ENCODE measurements at places on chromosomes 7 and 10.

DNA sequence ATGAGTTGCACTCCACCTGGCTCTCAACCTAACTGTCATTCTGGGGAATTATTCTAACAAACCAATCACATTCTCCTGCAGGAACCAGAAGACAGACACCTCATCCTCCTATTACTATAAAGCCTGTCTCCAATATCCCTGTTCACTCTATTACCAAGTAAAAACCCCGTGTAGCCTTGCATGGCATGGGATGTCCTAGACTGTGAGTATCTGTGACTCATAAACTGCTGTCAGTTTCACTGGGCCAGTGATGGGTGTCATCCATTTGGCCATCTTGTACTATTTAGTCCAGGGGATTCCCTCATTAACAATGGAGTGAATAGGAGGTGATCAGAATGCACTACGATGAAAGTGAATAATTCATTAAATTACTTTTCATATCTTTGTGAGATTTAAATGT lies 608.7 kb downstream of the DNAJB9 start:
- DNase-seq, result no peak

DNA sequence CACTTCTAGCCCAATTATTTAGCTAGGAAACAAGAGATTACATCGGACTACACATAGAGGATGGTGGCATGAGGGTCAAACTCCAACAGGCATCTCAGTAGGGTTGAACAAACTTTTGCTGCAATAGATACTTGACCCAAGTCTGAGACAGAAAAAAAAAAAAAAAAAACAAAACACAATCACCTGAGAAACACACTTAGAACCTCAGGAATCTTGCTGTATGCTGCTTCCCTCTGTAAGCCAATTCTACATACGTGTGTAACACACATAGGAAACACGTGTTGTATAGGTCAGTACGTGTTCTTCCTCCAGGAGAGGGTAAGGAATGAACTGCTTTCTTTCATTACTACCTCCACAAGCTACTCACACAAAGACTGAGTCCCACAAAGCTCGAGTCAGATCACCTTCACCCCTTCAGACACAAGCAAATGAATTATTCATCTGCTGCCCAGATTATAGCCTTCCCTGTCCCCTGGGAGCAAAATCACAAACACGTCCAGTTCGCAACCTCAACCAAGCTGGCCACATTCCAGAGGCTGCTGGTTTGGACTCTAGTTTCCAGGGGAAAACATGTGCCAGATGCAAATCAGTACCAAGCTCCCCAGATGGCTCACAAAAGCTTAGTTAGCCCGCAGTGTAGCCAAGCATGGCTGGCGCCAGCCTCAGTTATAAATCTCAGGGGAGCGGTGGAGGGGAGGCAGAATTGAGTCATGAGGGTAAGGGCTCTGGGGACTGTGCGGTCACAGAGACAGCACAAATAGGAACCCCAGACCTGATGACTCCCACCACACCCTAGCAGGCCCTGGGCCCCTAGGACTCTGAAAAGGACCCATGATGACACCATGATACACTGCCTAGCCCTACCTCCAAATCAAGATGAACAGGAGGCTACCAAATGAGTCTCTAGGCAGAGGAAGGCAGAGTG lies 15.1 kb downstream of the PSAP start:
- peak; percentile 80 for DNase-seq

GRCh38 chr7:47516386-47516785 lies 65.5 kb downstream of the TNS3 start:
- no peak for DNase-seq

- DNase-seq, result no peak
Measured at GRCh38 chr7:1752111-1752510, 82.0 kb downstream of the ELFN1 start.

DNA sequence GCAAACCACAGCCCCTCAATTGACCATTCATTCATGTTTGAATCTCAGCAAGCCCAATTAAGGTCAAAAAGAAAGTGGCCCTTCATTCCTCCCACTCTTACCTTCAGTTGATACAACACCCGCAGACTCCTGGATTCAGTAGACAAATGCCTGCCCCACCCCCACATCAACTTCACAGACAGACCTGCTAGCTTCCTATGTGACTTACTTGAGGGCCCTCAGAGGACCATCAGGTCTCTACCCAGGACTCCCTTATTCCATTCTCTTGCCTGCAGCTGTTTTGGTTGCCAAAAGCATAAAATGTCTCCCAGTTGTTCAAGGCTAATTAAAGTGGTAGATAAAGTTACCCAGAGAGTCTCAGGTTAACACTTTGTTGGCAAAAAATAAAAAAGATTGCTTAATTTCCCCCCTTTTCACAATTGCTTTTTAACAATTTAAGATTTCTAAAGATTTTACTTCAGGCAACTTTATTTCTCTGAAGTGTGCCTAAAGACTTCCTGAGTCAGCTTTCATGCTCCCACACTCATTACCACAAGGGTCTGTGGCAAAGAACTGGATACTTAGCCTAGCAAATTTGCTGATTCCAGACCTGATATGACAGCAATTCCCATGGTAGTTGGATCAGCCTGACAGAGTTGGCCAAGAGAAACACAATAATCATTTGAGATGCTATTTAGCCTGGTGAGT lies 3.3 kb upstream of the MTERF1 start:
- no peak for DNase-seq

- peak; percentile 77 for DNase-seq
Measured at GRCh38 chr7:12686891-12687717, at the start of gene ARL4A. Gene ARL4A (plus strand): TSS chr7:12687633. CDS start chr7:12688255, 622 bp downstream.

GRCh38 chr10:33365871-33366411 lies 31.5 kb upstream of the NRP1 start:
- DNase-seq, result no peak

DNA sequence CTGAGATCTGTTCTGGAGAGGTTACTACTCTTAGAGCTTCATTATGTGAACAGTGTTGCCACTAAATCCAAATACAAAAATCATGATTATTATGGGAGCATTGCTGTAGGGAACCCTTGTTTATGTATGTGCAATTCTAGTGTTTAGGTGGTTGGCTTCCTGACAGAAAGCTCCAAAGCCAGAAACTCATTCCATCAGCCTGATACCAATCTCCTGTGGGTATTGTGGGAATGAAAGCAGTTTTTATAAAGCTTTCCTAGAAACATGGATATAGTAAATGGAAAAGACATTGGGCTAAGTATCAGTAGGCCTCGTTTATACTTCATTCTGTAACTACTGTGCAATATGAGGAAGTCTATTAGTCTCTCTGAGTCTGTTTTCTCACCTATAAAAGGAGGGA lies 6.4 kb downstream of the SDK1 start:
- DNase-seq, result no peak

- DNase-seq, result no peak
Measured at GRCh38 chr7:95501261-95501832, 15.6 kb downstream of the ASB4 start.

GRCh38 chr7:1169409-1170368 lies 9.7 kb upstream of the ZFAND2A start:
- DNase-seq, result no peak

- DNase-seq, result no peak
Measured at GRCh38 chr7:55194522-55194921, 170.6 kb upstream of the LANCL2 start.

DNA sequence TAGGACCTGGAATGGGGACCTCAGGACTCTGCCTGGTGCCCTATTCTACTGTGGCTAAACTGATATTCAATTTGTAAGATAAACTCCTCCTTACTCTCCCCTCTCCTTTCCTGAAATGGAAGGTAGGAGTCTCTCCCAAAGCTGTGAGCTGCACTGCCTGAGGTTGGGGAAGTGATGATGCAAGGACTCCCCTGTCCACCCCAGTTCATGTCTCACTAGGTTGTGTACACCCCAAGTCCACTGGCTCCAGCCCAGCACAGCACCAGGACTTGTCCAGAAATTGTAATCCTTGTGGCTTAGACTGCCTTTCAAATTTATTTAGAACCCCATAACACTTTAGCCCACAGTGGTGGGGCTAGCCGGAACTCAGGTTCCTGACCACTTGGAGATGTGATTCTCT lies 247.2 kb upstream of the CTBP2 start:
- no peak for DNase-seq

- DNase-seq, result no peak
Measured at GRCh38 chr7:146208492-146208891, 91.9 kb downstream of the CNTNAP2 start.

- no peak for DNase-seq
Measured at GRCh38 chr7:187227-187927, 5.0 kb upstream of the FAM20C start.

GRCh38 chr7:8389593-8390261 lies 43.7 kb upstream of the NXPH1 start:
- DNase-seq, result peak; percentile 32

GRCh38 chr7:12670743-12671520 lies 16.5 kb upstream of the ARL4A start:
- no peak for DNase-seq

- DNase-seq, result no peak
Measured at GRCh38 chr7:105297985-105298384, 90.7 kb downstream of the SRPK2 start.

DNA sequence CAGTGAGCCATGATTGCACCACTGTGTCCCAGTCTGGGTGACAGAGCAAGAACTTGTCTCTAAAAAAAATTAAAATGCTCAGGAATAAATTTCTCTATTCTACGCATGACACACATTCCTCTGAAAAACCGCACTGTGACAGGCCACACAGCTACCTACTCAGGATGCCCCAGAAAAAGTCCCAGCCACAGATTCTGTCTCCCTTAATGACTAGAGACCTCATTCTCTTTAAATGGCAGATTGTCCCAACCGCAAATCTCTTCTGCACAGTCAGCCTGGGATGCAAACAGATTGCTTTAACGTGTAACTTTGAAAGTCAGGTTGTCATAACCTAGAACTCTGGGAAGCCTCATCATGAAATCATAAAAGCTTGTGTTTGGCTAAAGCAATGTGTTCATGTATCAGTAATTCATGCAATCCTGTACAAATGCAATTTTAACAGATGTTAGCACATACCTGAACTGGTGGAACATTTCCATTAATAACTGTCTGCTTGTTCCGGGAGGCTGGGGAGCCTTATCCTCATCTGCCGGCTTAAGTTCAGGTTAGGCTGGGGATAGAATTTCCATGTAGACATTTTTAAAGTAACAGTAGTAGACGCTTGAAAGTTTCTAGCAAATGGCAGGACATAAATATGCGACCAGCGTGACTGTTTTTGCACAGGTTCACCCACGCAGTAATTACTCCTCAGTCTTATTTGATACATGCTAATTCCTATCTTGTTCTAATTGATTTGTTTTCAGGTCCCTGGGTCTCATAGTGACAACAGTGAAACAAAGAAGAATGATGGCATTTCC lies 26.2 kb upstream of the MSRB2 start:
- no peak for DNase-seq

GRCh38 chr7:8357536-8357935 lies 75.9 kb upstream of the NXPH1 start:
- no peak for DNase-seq

DNA sequence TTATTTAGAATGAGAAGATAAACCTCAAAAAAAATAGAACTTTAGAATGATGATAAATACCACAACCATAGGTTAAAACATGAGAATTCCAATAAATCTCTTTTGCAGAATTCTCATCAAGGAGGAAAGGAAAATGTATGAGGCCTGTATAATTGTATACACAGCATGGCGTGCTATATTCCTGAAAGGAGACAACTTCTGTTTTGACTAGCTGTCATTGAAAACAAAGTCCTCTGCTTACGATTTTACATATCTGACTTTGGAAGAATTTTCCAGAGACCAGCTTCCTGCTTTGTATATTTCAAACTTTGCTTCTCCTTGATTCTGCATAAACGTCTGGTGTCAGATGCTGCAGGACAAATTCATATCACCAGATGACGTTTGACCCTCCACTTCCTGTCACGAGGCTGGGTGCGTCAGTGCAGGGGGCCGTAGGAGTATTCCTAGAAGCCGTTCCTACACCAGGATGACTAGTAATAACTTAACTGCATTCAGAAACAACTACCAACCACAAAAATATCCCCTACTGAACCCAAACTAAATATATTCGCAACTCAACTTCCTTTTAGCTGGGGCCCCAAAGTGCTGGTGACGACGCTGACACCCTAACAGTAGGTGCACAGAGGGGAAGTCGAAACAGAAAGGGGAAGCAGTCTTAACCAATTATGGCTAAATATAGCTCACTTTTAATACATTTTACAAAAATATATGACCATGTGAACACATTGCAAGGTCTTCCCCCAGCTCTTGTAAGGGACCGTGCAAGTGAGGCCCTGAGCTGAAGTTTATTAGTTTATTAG lies 178.6 kb upstream of the INHBA start:
- DNase-seq, result peak; percentile 6

- no peak for DNase-seq
Measured at GRCh38 chr7:5647816-5648215, 133.6 kb downstream of the RNF216 start.

GRCh38 chr7:44223362-44224079 lies 22.7 kb downstream of the YKT6 start:
- no peak for DNase-seq

GRCh38 chr10:67629461-67629971 lies 66.5 kb downstream of the CTNNA3 start:
- no peak for DNase-seq

DNA sequence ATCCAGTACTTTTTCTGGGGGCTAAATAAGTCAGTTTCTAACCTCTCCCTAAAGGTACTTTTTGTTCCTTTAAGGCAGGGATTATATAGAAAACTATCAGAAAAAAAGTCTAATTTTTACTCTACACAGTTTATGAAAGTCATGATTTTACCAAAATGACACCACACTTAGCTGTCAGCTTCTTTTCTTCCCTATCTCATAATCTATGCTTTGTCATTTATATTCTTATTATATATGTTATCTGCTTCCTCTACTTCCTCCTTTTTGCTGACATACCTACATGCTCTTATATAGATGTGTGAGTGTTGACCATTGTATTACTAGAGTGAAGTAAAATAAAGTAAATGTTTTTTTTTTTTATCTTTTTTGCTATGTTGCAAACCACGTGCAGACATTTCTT lies 203.9 kb upstream of the CHRM2 start:
- no peak for DNase-seq

DNA sequence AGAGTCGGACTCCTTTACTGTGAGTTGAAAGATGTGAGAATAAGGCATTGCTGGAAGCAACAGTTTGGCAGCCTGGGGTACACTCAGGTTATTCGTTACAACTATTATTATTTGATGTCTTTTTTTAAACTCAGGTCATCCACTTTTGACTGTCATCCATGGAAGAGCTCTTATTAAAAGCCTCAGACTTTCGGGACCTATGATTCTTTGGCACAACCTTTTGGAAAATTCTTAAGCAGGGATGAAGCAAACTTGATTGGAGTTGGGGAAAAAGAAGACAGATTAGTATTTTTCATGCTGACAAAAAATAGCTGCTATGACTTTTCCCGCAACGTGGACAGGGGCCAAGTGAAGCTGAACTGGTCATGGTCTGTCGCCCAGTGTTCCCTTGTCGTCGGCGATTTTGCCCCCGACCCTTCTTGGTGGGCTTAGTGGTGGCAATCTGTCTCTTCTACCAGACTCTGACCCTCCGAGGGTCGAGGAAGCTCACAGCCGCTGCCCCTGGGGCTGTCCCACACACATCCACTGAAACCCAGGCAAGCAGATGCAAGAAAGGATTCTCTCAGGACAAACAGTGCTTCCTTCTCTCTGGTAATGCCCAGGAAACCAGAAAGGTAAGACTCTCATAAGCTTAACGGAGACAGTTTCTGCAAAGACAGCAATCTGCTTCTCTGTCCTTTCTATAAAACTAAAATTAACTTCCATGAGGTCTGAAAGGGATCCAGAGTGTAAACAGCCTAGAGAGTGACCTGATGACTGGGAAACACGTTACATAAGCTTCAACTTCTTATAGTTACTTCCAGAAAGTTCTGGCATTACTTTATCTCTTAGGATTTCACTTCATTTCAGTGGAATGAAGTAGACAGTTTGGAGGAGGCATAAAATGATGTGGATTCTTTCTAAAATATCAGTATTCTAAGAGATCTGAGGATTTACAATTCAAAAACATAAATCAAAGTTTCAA lies 1.0 kb downstream of the CPED1 start:
- DNase-seq, result no peak

GRCh38 chr10:101235766-101236165 lies 6.5 kb upstream of the LBX1 start:
- DNase-seq, result no peak
